T-helper 2 cell treated with Interferon-gamma antibody and Interleukin-4, amounts not matched to agents 5 μg/mL and 100 μg/mL, for 36 hours (primary cell): ENCODE measurements at places on chromosomes 6 and 20.

DNA sequence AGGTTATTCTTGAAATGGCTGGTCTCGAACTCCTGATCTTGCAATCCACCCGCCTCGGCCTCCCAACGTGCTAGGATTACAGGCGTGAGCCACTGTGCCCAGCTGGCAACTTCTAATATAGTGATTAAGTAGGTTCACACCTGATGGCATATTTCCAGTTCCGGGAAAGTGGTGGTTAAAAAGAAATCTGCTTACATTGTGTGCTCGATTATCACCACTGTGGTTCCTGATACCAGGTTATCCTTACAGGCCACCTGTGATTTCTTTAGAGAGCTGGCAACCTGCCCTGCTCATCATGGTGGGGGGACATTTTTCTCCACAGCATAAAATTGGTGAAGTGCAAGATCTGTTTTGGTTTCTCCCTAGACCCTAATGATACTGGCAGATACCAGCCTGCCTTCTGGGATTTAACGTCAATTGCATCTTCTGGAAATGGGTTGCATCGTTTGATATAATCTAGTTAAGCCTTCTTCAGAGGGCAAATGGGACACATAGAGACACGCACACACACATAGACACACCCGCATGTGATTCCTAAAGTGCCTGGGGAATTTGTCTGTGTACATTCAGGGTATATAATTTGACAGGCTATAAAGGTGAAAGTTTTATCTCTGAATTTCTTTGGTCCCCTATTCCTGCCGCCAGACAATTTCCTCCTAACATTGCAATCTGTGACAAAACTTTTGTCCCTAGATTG, 49.7 kb upstream of the CITED2 start:
- no peak for DNase-seq

DNA sequence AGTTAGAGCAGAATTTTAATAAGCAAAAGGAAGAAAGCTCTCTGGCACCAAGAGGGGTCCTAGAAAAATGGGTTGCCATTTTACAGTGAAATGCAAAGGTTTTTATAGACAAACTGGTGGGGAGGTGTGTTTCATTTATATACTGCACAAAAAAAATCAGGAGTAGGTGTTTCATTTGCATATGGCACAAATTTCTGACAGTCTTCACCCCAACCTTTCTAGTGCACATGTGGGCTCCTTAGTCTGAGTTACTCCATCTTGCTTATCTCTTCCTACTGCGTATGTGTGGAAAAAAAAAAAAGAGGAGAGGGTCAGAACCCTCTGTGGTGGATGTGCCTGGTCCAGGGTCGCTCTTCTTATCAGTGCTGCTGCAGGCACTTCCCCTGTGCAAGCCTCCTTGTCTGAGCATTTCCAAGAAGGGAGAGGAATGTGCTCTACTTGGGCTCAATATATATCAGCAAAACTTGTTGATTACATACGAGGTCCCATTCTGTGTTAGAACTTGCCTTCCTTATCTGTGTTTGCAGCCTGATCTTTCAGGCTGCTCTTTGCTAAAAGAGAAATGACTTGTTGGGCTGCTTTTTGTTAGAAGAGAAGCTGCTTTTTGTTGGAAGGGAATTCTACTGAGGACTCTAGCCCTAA, 59.0 kb upstream of the MRAP2 start:
- no peak for DNase-seq

DNA sequence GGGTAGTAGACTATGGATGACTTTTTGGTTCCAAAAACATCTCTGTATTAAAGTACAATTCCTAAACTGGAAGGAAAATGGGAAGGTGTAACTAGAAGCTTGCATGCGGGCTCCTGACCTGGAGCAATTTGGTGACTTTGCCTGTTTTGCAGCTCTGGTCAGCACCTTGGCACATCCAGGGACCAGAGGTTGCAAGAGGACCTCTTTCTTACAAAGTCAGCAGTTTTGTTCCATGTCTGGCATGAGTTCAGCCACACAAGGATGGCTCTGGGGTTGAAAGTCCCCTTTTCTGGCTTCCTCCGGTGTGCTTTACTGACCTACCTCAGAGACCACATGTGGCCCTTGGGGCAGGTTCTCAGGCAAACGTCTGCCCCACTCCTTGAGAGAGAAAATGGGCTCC, 22.7 kb upstream of the CD93 start:
- no peak for DNase-seq

DNA sequence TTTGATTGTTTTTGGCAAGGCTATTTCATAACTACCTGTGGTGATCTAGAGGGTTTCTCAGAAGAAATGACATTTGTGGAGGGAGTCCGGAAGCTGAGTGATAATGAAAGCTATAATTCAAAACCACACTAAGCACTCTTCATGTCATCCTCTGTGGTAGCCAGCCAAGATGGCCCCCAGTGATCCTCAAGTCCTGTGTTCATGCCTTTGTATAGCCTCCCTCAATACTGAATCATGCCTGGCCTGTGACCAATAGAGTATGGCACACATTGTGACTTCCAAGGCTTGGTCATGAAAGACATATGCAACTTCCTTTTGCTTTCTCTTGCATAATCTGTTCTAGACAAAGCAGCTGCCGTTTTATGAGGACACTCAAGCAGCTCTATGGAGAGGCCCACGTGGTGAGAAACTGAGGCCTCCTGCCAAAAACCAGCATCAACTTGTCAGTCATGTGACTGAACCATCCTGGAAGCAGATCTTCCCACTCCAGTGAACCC, 12.8 kb upstream of the DNAAF9 start:
- peak; percentile 77 for DNase-seq

- no peak for DNase-seq
These were observed 10.8 kb upstream of the LY86 start for GRCh38 chr6:6577735-6578134.

DNA sequence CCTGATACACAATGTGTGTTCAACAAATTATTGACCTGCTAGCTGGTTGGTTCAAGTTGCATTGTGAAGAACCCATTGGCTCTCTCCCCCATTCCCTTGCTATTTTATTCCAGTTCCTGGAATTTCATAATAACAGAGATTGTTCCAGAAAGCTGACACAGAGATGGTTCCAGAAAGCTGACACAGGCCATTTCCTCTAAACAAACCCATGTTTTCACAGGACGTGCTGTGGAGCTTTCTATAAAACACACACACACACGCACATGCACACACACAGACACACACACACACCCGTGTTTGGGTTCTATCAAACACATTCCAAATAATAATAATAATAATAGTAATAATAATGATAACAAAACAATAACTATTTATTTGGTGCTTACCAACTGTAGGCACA, 259.1 kb downstream of the CLIC5 start:
- no peak for DNase-seq

DNA sequence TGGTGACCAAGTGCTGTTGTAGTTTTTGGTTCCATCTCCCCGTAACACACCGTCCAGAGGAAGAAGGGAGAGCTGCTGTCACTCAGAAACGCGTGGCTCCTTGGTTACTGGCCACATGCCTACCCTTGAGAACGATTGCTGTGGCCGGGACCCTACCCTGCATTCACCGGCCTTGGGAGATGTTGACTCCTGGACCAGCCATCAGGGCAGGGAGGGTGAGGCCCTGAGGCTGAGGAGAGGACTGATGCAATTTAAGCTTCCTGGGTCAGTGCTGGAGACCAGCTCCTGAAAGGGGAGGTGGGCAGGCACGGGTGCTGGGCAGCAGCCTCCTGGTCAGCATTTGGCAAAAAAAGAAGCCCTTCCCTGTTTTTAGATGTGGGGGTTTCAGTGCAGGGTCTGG, 31.5 kb downstream of the ERMARD start:
- DNase-seq = no peak

- no peak for DNase-seq
These were observed 7.2 kb upstream of the FAM50B start for GRCh38 chr6:3841711-3842565.

GRCh38 chr6:43749461-43749860, 20.6 kb upstream of the VEGFA start:
- no peak for DNase-seq

DNA sequence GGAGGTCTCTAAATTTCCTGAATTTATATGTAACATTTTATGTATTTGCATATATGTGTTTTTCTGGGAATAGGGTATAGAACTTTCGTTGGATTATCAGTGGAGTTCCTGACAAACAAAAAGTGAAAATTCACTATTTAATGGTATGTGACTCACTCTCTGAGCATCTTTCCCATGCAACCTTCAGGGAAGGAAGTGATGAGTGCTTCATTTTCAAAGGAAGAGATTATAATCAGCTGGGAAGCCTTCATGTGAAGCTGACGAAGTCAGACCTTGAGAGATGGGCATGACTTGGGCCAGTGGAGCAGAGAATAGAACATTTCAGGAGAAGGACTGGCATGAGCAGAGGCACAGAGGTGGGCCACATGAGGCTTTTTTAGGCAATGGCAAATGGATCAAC, 72.7 kb downstream of the FAXC start:
- DNase-seq = no peak

GRCh38 chr6:139189665-139190064, 54.8 kb downstream of the HECA start:
- DNase-seq = no peak

GRCh38 chr20:62837790-62838127, 20.9 kb downstream of the COL9A3 start:
- no peak for DNase-seq

- no peak for DNase-seq
These were observed 46.9 kb downstream of the STXBP5 start for GRCh38 chr6:147251072-147251471.

- DNase-seq = no peak
These were observed 75.1 kb downstream of the ADGRG6 start for GRCh38 chr6:142376800-142377496.

- no peak for DNase-seq
These were observed 101.0 kb upstream of the NXT1 start for GRCh38 chr20:23249541-23249940.

- no peak for DNase-seq
These were observed 90.9 kb upstream of the MLIP start for GRCh38 chr6:54020334-54020733.

- no peak for DNase-seq
These were observed 138.3 kb downstream of the IPCEF1 start for GRCh38 chr6:154218301-154218700.

DNA sequence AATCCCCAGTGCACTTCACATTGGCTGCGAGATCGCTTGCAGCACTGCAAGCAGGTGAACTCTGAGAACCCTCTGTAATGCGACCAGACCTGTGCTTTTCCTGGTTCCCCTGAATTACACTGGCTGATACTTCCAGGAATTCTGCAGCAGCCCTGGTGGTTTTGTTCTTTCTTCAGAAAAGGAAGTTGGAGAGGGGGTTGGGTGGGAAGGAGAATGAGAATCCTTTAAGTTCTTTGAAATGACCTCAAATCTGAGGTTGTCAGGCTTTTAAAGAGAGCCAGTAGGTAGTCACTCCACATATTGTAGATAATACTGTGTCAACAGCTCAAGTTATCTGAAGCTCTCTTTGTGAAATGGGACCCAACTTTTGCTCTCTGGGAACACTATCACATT, 62.4 kb downstream of the GCNT2 start:
- DNase-seq = no peak

DNA sequence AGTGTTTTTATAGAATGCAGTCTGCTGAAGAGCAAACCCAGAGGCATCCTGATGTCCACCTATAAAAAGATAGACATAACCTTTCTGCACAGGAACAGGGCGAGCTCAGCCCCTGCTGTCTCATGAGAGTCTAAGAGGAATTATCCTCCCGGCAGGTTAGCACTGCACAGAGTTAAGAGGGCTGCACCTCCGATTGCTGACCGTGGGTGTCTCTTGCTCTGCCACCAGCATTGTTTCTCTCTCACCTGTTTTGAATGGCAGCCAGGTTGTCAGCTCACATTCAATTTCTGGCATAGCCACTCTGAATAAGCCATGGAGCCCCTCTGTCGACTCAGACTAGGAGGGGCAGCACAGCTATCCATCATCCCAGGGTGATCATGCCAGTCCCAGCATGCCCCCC, 211.2 kb downstream of the PHACTR1 start:
- no peak for DNase-seq

- DNase-seq = no peak
These were observed 496.3 kb downstream of the DHX35 start for GRCh38 chr20:39458452-39458851.

DNA sequence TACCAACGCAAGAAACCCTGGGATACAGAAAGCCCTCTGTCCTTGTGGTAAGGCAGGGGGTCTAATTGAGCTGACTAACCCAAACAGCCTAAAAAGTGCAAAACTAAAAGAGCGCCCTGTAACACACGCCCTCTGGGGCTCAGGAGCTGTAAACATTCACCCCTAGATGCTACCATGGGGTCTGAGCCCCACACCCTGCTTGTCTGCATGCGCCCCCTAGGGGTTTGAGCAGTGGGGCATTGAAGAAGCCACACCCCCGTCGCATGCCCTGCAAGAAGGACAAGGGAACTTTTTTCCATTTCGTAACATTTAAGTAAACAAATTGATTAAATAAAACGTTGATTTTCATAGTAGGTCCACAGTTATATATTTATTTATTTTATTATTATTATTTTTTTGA, 616.9 kb upstream of the MAN1A1 start:
- DNase-seq = no peak

DNA sequence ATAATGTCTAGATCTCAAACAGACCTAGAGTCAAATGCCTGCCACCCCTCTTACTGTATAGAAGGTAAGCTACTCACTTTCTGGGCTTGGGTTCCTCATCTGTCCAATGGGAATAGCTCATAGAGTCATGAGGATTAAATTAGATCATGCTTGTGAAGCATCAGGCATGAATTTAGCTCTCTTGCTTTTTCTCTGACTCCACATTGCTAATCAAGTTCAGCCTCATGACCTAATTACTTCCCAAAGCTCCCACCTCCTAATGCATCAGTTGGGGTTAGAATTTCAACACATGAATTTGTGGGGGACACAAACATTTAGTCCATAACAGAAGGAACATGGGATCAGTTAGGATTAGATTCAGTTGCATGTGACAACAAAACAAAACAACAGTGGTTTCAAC, 4.6 kb upstream of the DDX27 start:
- no peak for DNase-seq

DNA sequence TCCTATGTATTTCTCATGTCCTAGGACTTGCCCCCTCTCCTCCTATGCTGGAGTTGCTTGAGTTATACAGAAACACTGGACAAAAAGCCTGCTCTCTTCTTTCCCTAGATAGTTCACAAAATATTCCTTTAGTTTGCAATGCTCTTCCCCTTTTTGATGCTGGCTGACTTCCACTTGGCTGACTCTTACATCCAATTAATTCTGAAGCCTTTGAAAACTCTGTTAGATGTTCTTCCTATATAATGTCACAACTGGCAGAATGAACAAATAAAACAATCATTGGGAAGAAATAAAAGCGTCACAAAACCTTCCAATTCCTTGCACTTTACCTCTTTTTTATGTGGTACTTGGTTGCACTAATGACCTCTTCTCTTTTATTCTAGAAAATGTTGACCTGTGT, 253.8 kb upstream of the CITED2 start:
- no peak for DNase-seq

- DNase-seq = no peak
These were observed 178.8 kb upstream of the SNX9 start for GRCh38 chr6:157644043-157644810.
